ENCODE measurements at places on chromosomes 5 and 9. TPM values are rescaled to one million over a fixed set of nuclear protein-coding genes. Genes with fewer than 3 reads are reported as not detected.

DNA sequence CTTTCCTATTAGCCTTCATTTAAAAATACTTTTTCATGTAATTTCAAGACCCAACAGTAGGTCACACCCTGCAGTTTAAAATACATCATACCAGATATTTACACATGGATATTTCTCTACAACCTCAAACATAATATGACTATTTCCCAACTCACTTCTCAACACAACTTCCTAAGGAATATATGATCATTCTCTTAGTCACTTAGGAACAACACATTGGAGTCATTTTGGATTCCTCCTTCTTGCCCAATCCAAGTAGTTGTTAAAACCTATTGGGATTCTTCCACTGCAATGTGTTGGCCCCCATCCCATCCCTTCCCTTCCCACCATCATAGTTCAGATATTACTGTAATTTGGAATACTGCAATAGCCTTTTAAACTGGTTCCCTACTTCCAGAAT lies 145.5 kb downstream of the DCP2 start:
- DNase-seq = peak; percentile 94

DNA sequence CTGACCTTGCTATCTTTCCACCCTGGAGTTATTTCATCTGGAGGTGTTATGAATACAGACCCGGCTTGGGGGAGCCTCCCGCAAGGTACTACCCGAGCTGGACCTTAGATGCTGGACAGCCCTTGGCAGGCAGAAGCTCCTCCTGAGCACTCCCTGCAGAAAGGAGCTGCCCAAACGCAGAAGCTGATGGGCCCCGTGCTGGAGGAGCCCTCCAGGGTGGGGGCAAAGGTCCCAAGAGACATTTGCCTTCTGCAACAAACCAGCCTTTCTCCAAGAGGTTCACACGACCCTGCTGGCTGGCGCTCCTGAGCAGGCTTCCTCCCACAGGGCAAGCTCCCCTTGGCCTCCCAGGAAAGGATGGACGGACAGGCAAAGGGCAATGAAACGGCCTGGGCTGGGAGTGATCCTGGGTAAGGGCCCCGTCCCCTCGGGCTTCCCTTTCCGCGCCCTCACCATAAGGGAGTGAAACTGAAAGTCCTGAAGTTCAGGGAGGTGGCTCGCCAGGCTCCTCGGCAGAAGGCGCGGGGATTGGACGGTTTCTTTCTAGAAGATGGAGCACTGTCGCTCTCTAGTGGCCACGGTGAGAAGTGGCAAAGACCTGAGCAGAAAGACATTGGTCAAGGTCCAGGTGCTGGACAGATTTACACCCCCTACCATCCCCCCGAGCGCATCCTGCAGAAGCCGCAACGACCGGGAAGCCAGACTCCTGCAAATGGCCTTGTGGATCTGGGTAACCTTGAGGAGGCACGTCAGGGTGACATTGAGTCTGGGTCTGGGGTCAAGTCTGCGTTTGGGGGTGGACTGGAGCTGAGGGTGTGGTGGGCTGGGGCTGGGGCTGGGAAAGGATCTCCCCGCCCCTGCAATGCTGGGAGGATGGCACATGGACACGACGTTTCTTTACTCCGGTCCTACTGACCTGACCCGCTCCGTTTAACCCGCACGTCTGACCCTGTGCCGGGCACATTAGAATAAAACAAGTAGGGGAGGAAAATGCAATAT lies 56.4 kb downstream of the NEURL1B start:
- peak; percentile 92 for DNase-seq

DNA sequence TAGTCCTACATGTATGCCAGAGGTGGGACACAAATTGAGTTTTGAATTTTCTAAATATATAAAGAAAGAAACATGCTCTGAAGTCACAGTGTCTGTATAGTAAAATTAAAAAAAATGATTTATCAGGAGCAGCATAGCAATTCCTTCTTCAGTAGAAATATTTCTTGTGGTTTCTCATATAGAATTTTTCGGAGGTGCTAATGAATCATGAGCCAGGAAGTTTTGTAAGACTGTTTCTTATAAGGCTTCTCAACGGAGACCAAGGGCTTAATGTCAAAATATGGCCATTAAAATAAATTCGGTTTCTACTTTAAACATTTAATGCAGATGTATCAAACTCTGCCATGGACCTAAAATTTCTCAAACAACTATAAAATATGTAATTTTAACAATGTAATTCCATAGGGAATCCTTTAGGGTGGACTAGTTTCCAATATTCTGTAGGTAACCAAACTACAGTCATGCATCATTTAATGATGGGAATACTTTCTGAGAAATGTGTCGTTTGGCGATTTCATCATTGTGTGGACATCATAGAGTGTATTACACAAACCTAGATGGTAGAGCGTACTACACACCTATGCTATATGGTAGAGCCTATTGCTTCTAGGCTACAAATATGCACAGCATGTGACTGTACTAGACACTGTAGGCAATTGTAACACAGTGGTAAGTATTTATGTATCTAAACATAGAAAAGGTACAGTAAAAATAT lies 66.3 kb downstream of the ANKRD55 start:
- peak; percentile 47 for DNase-seq

ELAVL2 gene
- polyA plus RNA-seq = not detected

Measured in GM23248 (cell line).